ENCODE measurements at places on chromosomes 16 and 17. TPM values are rescaled to one million over a fixed set of nuclear protein-coding genes. Genes with fewer than 3 reads are reported as not detected.

DNA sequence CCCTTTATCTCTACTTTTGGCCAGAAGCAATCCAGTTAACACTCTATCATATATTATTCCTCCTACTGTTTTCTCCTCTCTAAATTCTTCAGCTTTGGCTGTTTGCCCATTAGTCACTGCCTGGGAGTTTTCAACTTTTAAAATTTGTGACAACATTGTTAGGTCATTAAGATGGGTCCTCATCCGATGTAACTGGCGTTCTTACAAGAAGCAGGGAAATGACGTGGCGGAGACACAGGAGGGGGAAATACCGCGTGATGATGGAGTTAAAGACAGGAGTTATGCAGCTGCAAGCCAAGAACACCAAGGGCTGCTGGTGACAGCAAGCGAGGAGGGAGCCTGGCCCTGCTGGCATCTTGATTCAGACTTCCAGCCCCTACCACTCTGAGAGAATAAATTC lies 34.8 kb upstream of the CPHXL start:
- H3K27ac ChIP-seq = no peak overlapping the region
- no peaks in the 10 kb centered on the region for H3K36me3 ChIP-seq
- peaks cover 5% of the 10 kb centered on the region for H3K4me1 ChIP-seq

DNA sequence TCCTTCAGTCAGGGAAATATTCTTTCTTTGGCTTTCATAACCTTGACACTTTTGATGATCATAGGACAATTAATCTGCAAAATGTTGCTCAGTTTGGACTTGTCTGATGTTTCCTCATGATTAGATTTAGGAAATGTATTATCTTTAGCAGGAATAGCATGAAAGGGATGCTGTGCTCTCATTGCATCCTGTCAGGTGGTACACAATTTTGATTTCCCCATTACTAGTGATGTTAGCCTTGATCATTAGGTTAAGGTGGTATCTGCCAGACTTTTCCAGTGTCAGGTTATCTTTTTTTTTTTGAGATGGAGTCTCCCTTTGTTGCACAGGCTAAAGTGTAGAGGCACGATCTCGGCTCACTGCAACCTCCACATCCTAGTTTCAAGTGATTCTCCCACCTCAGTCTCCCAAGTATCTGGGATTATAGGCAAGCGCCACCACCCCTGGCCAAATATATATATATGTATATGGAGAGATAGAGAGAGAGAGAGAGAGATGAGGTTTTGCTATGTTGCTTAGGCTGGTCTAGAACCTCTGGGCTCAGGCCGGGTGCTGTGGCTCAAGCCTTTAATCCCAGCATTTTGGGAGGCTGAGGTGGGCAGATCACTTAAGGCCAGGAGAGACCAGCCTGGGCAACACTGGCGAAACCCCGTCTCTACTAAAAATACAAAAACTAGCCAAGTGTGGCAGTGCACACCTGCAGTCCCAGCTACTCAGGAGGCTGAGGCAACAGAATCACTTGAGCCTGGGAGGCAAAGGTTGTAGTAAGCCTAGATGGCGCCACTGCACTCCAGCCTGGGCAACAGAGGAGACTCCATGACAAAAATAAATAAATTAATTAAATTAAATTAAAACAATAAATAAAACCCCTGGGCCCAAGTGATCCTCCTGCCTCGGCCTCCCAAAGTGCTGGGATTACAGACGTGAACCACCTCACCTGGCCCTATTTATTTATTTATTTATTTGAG lies 15.8 kb upstream of the CAVIN1 start:
- peak; percentile 47 for DNase-seq
- no peak overlapping the region for H3K27ac ChIP-seq
- peaks cover 12% of the 10 kb centered on the region for H3K27me3 ChIP-seq
- no peak overlapping the region for H3K4me3 ChIP-seq
- peaks cover 6% of the 10 kb centered on the region for H3K4me1 ChIP-seq

- no peak for DNase-seq
- no peak overlapping the region for H3K4me3 ChIP-seq
- no peaks in the 10 kb centered on the region for H3K27me3 ChIP-seq
- no peak overlapping the region for H3K27ac ChIP-seq
Observed at GRCh38 chr17:11294826-11295225, 53.8 kb downstream of the SHISA6 start.

DNA sequence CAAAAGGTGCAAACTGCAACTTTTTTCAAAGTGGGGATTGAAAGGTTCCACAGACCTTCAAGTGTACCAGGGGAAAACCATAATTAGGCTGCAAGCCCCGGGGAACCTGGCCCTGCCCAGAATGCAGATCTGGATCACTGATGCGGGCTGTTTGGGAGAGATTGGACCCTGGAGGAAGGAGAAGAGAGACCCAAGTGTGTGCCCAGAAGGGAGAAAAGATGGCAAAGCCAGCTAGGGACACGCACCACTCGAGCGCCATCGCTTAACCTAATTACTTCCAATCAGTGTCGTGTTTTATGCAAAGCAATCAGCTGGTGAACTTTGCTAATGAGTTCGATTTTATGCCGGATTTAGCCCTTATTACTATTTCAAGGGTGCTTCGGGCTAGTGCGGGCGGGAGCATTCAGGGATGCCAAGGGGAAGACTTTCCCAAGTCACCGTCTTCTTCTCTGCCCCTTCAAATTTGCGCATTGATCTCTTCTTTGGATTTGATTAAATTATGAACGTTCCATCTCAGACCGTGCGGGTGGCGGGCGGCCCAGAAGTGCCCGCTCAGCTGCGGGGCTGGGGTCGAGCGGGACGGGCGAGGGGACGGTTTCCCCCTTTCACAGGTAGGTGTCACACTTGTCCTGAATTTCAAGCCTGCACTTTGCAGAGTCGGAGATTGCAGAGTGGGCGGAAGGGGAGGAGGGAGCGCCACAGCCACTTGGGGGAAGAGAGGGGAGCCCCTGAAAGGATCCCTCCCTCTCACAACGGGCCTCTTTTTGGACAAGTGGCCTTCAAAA lies 4.0 kb downstream of the IRX5 start:
- DNase-seq = peak; percentile 34
- no peak overlapping the region for H3K4me3 ChIP-seq
- H3K27ac ChIP-seq = no peak overlapping the region
- peaks cover 83% of the 10 kb centered on the region for H3K27me3 ChIP-seq

Gene ZNF750
- not detected for total RNA-seq

- no peaks in the 10 kb centered on the region for H3K36me3 ChIP-seq
- H3K4me1 ChIP-seq = peaks cover 8% of the 10 kb centered on the region
- no peak for DNase-seq
- H3K27ac ChIP-seq = no peak overlapping the region
Observed at GRCh38 chr16:4420505-4421105, 4.2 kb upstream of the CORO7 start.

Gene KRT28
- total RNA-seq = not detected

- no peaks in the 10 kb centered on the region for H3K27me3 ChIP-seq
- no peak for DNase-seq
- H3K4me3 ChIP-seq = peak overlapping the region; percentile 51
- peaks cover 20% of the 10 kb centered on the region for H3K4me1 ChIP-seq
Observed at GRCh38 chr17:16027708-16028584, 28.3 kb downstream of the TTC19 start.

DNA sequence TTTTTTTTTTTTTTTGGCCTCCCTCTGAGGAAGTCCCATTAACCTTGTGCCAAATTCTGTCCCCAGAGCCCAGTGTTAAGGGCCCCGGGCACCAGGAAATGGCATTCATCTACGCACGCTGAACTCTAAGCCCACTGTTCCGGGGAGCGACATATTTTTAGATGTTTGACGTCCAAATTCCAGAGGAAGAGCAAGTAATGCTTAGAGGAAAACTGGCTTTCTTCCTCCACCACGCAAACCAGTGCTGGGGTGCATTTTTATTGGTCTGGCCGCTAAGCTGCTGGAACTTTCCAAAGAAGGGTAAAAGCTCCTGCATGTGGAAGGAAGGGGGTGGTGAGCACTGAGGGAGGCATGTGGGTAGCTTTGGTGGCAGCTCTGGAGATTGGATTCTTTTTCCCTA lies 8.3 kb downstream of the WFDC1 start:
- H3K36me3 ChIP-seq = no peaks in the 10 kb centered on the region
- H3K4me1 ChIP-seq = no peaks in the 10 kb centered on the region
- no peak for DNase-seq

GRCh38 chr16:72025404-72026114 lies 17.0 kb downstream of the DHODH start:
- DNase-seq = no peak
- H3K4me1 ChIP-seq = no peaks in the 10 kb centered on the region
- H3K4me3 ChIP-seq = no peak overlapping the region
- H3K36me3 ChIP-seq = peaks cover 5% of the 10 kb centered on the region
- H3K27ac ChIP-seq = no peak overlapping the region
- no peaks in the 10 kb centered on the region for H3K27me3 ChIP-seq

GRCh38 chr17:48388955-48389743 lies 40.9 kb downstream of the SKAP1 start:
- no peaks in the 10 kb centered on the region for H3K27me3 ChIP-seq
- H3K27ac ChIP-seq = no peak overlapping the region
- peaks cover 57% of the 10 kb centered on the region for H3K36me3 ChIP-seq
- peaks cover 24% of the 10 kb centered on the region for H3K4me1 ChIP-seq

GRCh38 chr16:62913333-62913732 lies 877.1 kb upstream of the CDH8 start:
- no peak overlapping the region for H3K27ac ChIP-seq
- no peaks in the 10 kb centered on the region for H3K36me3 ChIP-seq
- DNase-seq = no peak

Gene PRCD
- total RNA-seq = 1.1 TPM

DNA sequence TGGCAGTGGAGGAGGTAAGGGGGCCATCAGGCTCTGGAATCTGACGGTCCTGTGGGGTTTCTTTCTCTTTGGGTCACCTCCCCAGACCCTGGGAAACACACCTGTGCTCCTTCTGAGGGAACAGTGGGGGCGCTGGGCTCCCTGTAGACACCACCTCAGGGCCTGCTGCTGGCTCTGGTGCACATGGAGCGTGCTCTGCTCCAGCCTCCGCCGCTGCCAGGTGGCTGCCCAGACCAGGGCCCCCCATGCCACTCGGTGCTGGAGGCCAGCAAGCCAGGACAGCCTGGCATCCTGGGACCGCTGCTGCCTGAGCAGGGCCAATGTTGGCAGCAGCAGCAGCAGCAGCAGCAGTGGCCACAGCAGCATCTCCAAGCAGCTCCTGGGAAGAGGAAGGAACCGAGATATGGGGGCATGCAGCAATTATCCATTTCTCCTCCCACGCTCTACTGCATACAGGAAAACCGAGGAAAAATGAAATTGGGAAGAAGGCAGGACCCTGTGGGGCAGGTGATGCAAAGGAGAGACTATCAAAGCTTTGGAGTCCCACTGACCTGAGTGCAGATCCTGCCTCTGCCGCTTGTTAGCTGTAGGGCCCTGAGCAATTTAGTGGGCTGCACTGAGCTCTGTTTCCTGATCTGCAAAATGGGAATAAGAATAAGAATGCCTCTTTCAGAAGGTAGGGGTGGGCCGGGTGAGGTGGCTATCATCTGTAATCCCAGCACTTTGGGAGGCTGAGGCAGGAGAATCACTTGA lies 902 bp downstream of the GHDC start:
- peak overlapping the region; percentile 91 for H3K27ac ChIP-seq
- peaks cover 9% of the 10 kb centered on the region for H3K4me1 ChIP-seq
- DNase-seq = no peak
- no peaks in the 10 kb centered on the region for H3K27me3 ChIP-seq
- H3K4me3 ChIP-seq = peak overlapping the region; percentile 93

DNA sequence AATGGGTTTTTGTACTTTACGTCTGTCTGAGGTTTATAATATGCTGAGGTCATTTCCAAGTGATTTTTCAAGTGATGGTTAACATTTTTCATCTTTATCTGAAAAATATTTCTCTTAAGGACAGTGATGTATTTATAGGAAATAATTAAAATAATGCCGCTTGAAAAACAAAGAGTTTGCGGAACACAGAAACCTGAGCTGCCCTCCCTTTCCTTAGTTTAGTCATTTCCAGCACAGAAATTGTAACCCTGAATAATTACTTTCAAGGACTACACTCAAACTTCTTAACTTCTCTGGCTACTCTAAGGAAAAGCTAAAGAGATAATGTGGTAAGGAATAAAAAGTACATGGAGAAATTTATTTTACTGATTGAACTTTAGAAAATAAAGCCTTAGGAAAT lies 54.6 kb downstream of the MRTFB start:
- peaks cover 9% of the 10 kb centered on the region for H3K36me3 ChIP-seq
- H3K27me3 ChIP-seq = no peaks in the 10 kb centered on the region
- no peak overlapping the region for H3K4me3 ChIP-seq
- DNase-seq = no peak

- H3K36me3 ChIP-seq = peaks cover 14% of the 10 kb centered on the region
- H3K4me3 ChIP-seq = no peak overlapping the region
- no peaks in the 10 kb centered on the region for H3K27me3 ChIP-seq
- no peak for DNase-seq
Observed at GRCh38 chr16:16067127-16067526, 117.7 kb downstream of the ABCC1 start.
